ENCODE measurements at places on chromosomes 4 and X.

DNA sequence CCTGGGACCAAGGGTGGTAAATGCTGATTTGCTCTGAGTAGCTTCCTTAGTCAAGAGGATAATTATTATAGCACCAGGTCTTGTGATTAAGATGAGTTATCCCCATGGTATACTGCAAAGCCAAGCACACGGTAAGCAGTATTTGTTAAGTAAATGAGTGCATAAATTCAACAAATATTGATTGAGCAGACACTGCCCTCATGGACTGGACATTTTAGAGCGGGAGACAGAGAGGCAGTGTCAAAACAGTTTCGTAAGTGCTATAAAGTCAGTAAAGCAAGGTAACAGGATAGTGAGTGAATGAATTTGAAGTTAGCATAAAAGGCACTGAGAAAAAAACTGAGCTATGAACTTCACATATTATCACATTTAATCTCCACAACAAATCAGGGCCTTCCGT is 13.9 kb downstream of the PHF8 start:
- peaks cover 14% of the 10 kb centered on the region for H3K36me3 ChIP-seq
- DNase-seq: no peak
- no peak overlapping the region for H3K27ac ChIP-seq
- no peak overlapping the region for H3K4me3 ChIP-seq
- H3K4me1 ChIP-seq: no peaks in the 10 kb centered on the region
- H3K27me3 ChIP-seq: no peaks in the 10 kb centered on the region

DNA sequence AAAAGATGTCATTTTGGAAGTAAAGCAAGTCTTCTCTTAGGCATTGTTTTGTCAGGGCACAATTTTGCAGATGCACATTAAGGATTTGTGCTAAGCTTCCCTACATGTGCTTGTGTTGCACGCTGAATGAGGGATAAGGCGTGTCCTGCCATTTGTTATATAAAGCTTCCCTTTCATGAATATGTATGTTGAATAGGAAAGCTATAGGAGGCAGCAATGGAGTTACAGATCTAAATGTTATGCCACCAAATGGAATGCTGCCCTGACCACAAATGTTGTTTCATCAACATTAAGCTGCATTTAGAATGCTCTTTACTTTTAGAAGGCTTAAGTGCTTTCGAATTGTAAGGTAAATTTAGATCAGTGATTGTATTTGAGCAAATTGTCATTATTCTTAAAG is 20.9 kb downstream of the SGMS2 start:
- no peaks in the 10 kb centered on the region for H3K27me3 ChIP-seq
- no peaks in the 10 kb centered on the region for H3K4me1 ChIP-seq

DNA sequence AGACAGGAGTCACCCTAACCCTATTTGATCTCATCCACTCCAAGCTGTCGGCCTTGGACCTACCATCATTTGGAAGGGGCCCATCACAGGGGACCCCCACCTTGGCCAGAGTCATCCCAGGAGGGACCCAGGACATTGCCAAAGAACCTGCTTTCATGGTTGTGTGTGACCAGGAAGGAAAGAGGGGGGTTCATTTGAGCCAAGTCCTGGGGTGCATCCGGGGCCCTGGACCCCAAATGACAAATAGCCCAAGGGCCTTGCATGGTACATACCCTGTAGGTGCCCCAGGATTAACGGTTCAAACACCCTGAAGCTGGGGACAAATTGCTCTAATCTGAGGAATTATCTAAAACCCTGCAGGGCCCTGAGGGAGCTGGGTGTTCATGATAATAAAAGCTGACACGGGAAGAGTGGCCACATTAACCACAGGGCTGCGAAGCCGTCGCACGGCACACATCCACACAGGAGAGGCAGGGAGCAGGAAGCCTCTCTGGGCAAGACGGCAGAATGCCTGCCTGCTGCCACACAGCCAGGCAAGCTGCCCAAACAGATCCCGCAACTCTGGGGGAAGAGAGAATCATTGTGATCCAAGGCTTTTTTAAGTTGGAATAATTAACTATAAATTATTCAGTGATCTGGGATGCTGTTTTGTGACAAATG is 28.2 kb upstream of the PPP2R2C start:
- no peak overlapping the region for H3K4me3 ChIP-seq
- no peak for DNase-seq
- H3K27ac ChIP-seq: no peak overlapping the region
- peaks cover 51% of the 10 kb centered on the region for H3K27me3 ChIP-seq
- H3K4me1 ChIP-seq: no peaks in the 10 kb centered on the region
- no peaks in the 10 kb centered on the region for H3K36me3 ChIP-seq

GRCh38 chrX:25011589-25012432 is 4.0 kb downstream of the ARX start:
- H3K27ac ChIP-seq: peak overlapping the region; percentile 45
- peaks cover 31% of the 10 kb centered on the region for H3K36me3 ChIP-seq
- no peak for DNase-seq
- H3K27me3 ChIP-seq: no peaks in the 10 kb centered on the region
- H3K4me1 ChIP-seq: peaks cover 14% of the 10 kb centered on the region

DNA sequence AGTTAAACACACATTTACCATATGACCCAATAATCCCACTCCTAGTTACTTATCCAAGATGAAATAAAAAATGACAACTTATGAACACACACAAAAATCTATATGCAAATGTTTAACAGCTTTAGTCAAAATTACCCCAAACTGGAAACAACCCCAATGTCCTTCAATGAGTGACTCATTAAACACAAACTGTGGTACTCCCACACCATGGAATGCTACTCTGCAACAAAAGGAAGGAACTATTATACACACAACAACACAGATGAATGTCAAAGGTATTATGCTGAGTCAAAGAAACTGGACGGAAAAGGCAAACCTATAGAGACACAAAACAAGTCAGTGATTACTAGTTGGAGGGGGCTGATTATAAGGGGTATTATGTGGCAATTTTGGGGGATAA is 40.5 kb downstream of the MED14 start:
- peaks cover 16% of the 10 kb centered on the region for H3K36me3 ChIP-seq
- H3K27me3 ChIP-seq: no peaks in the 10 kb centered on the region
- DNase-seq: no peak
- H3K4me1 ChIP-seq: no peaks in the 10 kb centered on the region
- H3K4me3 ChIP-seq: no peak overlapping the region
- H3K27ac ChIP-seq: no peak overlapping the region

DNA sequence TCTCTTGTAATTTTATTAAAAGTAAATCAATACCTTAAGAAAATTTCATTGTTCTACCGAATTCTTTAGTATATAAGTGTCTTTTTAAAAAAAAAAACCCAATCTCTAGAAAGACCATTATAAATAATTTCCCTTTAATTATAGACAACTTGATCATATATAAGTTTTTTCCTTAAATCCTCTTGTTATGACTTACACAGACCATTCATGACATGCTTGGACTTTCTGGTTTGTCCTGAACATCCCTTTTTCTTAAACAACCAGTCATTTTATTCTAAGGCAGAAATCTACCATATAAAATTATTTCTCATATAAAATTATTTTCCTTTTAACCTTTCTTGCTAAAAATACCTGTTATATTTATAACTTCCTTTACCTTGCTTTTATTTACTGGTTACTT is 15.4 kb upstream of the FHDC1 start:
- no peaks in the 10 kb centered on the region for H3K36me3 ChIP-seq
- no peak overlapping the region for H3K4me3 ChIP-seq
- no peak overlapping the region for H3K27ac ChIP-seq
- no peaks in the 10 kb centered on the region for H3K27me3 ChIP-seq
- no peaks in the 10 kb centered on the region for H3K4me1 ChIP-seq

DNA sequence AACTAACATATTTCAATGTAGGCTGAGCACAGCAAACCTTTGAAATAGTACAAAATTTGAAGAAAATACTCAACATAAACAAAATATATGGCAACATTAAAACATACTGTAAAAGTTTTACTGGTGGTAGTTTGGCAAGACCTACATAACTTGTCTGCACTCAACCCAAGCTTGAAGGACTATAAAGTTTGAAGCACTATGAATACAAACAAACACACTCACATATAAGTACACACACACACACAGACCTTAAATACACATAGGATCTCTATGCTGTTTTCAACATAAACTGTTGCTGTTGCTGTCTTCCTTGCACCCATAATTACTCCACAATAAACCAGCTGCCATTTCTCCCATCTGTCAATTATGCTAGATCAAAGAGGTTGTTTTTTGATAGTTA is 589.6 kb downstream of the IL15 start:
- H3K27ac ChIP-seq: no peak overlapping the region
- no peak for DNase-seq
- no peak overlapping the region for H3K4me3 ChIP-seq
- no peaks in the 10 kb centered on the region for H3K4me1 ChIP-seq
- no peaks in the 10 kb centered on the region for H3K36me3 ChIP-seq

DNA sequence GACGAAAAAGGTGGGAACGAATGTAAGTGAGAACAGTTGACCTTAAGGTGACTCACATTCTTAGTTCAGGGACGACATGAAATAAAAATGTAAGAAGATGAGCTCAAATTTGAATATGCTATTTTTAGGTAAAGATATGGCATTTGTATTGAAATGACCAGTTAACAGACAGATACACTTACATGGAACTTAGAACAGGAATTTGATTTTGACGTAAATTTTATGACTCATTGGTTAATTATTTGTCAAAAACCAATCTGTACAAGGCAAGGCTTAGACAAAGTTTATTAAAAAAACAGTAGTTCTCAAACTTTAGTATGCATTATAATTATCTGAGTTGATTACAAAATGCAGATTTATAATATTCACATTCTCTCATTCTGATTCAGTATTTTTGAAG is 469.4 kb downstream of the CFAP47 start:
- no peak for DNase-seq
- H3K36me3 ChIP-seq: no peaks in the 10 kb centered on the region
- H3K4me3 ChIP-seq: no peak overlapping the region
- no peaks in the 10 kb centered on the region for H3K27me3 ChIP-seq
- H3K4me1 ChIP-seq: no peaks in the 10 kb centered on the region

DNA sequence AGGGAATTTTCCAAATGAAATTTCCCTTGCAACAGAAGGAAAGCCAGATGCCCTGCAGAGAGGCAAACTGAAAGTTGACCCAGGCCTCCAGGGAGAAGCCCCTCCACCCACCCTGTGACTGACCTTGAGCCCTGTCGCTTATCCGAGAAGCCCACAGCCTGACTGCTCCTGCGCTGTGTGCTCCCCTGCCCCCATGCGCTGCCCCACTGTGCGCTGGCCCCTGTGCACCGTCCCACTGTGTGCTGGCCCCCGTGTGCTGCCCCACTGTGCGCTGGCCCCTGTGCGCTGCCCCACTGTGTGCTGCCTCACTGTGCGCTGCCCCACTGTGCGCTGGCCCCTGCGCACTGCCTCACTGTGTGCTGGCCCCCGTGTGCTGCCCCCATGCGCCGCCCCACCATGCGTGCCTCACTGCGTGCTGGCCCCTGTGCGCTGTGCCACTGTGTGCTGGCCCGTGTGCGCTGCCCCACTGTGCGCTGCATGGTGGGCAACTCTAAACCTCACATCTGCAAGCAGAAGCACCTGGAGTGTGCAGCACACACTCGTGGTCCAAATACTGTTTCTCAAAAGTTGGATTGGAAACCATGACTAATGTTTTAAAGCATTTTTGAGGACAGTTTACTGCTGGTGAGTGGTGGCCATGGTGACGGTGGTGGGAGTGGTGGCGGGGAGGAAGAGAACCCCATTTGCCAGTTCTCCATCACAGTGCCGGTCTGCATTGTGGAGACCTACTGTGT is 8.3 kb upstream of the GRPEL1 start:
- no peak for DNase-seq
- no peaks in the 10 kb centered on the region for H3K27me3 ChIP-seq
- H3K4me1 ChIP-seq: no peaks in the 10 kb centered on the region
- H3K36me3 ChIP-seq: no peaks in the 10 kb centered on the region
- no peak overlapping the region for H3K4me3 ChIP-seq

DNA sequence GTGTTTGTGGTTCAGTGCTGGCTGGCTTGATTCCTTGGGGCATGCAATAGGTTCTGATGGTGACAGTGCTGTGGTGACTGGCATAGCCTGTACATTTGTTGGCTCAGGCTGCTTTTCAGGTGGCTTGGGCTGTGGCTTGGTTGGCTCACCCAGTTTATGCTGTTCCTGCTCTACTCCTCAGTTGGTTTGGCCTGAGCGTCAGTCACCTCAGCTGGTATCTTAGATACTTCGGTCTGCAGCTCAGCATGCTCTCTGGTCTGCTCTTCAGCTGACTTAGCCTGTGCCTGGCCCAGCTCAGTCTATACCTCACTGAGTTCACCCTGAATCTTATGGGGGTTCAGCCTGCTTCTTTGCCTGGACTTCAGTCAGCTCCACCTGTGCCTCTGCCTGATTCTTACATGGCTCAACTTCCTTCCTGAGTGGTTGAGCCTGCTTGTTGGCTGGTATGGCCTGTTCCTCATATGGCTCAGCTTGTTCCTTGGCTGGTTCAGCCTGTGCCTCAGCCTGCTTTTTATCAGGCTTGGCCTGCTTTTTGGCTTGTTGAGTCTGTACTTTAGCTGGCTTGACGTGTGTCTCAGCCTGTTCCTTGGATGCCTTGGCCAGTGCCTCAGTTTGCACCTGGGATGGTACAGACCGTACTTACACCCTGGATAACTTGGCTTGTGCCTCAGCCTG is 170.6 kb downstream of the MSN start:
- H3K4me1 ChIP-seq: no peaks in the 10 kb centered on the region
- no peaks in the 10 kb centered on the region for H3K27me3 ChIP-seq
- H3K4me3 ChIP-seq: no peak overlapping the region
